ENCODE measurements at places on chromosomes 11 and 22.

DNA sequence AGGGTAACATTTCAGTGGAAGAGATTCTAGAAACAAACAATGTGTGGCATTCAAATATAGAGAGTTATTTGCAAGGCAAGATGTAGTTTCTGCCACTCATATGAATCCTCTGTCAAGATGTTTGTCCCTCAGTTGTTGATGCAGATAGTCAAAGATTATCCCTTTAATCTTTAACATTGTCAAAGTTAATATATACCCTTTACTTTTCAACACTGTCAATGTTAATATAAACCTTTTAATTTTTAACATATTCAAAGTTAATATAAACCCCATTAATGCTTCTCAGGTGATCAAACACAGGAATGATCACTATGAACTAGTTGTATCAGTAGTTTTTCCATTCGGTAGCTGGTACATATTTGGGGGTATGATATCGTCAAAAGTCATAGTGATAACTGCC, 51.9 kb upstream of the PICALM start:
- DNase-seq, result no peak

- no peak for DNase-seq
Measured at GRCh38 chr22:29753808-29754657, 12.8 kb downstream of the ZMAT5 start.

GRCh38 chr11:46277313-46277621, 195 bp upstream of the CREB3L1 start:
- no peak for DNase-seq

DNA sequence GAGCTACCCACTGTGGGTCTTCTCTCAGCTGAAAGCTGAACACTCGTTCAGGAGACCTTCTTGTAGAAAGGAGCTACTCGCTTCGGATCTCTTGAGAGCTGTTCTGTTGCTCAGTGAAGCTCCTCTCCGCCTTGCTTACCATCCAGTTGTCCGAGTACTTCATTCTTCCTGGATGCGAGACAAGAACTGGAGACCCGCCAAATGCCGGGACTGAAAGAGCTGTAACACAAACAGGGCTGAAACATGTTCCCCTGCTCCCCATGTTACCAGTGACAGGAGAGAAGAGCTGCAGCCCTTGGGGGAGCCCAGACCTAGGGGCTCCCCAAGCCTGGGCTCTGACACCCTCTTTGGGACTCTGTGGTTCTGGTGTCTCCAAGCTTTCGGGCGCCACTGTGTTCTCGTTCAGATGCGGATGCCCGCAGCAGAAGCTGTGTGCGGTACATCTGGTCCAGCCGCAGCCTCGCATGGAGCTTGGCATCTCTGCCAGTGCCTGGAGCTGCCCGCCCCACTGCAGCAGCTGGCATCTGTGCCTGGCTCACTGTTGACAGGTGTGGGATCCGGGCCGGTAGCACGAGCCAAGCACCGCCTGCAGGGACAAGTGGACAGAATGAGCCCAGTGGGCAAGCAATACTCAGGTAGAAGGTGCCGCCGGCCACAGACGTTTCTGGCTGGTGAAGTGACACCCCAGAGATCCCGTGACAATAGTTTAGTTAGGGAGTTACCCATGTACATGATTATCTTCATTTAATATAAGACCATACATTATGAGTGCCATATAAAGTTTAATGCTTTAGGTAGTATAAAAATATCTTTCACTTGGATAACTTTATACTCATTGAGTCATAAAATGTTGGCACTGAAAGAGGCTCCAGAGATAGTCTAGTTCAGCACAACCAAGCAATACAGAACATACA, 49.1 kb downstream of the EMSY start:
- no peak for DNase-seq

- no peak for DNase-seq
Measured at GRCh38 chr11:111623527-111624030, 21.3 kb downstream of the SIK2 start.

DNA sequence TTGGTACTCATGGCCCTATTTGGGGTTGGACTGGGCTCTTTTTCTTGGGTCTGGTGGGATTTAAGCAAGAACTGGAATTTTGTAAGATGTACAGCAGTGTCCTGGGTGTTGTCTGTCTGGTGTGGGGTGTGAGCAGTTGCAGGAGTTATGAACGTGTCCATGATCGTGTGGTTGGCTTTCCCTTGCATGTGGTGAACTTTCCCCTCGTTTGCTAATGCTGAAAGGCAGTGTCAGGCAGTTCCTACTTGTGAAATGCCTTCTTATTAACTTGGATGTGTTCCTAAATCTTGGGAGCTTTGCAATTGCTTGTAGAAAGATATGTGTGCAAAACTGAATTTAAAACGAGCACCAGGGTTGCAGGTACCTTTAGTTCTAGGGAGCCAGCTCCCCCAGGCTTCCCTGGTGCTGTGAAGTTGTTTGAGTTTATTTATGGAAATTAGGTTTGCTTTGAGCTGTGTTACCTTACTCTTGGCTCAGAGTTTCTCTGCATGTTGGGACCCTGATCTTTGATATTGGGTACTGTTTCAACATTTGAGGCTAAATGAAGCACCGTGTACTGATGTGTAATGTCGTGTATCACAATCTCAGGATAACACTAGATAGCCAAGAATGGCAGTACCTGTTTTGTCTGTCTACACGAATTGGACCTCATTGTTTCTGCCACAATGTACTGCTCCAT, 35.8 kb upstream of the HSD17B12 start:
- DNase-seq, result no peak

DNA sequence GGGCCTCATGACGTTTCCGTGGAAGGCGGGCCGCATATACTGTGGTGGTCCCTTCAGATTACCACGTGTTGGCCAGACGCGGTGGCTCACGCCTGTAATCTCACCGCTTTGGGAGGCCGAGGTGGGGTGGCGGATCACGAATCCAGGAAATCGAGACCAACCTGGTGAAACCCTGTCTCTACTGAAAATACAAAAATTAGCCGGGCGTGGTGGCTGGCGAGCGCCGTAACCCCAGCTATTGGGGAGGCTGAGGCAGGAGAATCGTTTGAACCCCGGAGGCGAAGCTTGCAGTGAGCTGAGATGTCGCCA, 853 bp upstream of the DENND6B start:
- DNase-seq, result no peak

- no peak for DNase-seq
Measured at GRCh38 chr22:40768206-40768605, 50.9 kb downstream of the SLC25A17 start.

DNA sequence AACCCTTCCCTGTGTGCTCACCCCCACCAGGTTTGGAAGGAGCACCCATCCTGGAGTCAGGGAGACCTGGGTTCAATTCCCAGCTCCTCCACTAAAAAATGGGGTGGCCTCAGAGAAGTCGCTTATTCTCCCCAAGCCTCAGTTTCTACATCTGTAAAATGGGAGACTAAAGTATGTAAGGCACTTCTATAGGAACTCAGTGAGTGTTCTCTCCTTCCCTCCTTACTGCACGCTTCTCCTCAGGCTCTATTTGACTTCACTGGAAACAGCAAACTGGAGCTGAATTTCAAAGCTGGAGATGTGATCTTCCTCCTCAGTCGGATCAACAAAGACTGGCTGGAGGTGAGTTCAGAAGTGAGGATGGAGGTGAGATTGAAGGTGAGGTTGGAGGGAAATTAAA, 11.3 kb downstream of the NCF4 start:
- no peak for DNase-seq

DNA sequence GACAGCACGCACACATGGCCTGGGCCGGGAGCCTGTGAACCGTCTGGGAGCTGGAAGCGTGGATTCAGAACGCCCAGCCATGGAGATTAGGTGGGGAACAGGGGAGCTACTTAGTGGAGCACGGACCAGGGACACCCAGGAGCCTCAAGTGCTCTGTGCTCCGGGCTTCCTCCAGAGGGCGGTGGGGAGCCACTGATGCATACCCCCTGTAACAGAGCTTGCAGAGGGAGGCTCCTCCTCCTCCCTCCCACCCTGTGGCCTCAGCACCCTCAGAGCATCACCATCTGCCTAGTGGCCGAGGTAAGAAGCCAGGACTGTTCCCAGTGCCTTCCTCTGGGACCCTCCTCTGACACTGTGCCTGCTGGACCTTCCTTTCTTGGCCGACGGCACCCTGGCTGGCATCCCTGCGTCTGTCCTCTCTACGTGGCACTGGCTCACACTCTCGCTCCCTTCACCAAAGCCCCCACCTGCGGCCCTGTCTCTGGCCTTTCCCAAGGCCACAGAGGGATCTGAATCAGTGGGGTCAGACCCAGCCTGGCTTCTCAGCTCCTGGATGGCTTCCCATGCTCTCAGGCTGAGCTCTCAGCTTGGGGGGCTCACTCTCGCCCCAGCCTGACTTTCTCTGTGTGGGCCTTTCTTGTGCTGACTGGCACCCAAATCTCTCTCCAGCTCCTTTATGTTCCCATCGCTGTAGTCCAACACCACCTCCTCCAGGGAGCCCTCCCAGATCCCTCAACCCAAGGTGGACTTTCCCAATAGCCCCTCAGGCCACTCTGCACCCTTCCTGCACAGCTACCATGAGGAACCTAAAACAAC, 780.9 kb downstream of the BRD1 start:
- DNase-seq, result no peak

- no peak for DNase-seq
Measured at GRCh38 chr11:44913502-44913901, 37.2 kb downstream of the TP53I11 start.

GRCh38 chr22:50269573-50269969, 609 bp downstream of the MAPK11 start:
- no peak for DNase-seq

DNA sequence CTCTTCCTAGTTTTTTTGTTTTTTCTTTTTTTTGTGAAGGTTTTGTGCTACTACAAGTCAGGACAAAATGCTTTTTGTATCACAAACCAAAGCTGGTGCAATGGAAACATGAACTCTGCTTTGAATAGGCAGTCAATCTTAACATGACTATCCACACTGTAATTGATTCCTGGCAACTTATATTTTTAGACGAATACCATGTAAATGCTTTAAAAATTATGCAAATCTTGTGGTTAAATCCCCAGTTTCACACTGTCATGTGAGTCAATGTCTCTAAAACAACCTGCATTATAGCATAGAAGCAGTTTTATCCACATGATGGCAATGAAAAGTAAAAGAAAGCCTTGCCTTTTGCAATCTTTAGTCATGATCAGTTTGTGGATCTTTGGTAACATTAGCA, 8.9 kb downstream of the TRPC6 start:
- no peak for DNase-seq
